ENCODE measurements at places on chromosomes 3 and 15. TPM values are rescaled to one million over a fixed set of nuclear protein-coding genes. Genes with fewer than 3 reads are reported as not detected.

The NTRK3 gene
- total RNA-seq, result 26.3 TPM

The HTR3C gene
- total RNA-seq, result not detected

The PLAAT1 gene
- total RNA-seq, result 0.17 TPM

The SERPINI1 gene
- total RNA-seq, result 3.1 TPM
